Articular chondrocyte of knee joint (primary cell): ENCODE measurements at places on chromosomes 7 and 10. TPM values are rescaled to one million over a fixed set of nuclear protein-coding genes. Genes with fewer than 3 reads are reported as not detected.

Gene COL17A1
- 0.13 and 0.76 TPM in 2 replicates for total RNA-seq

Gene FOXI2
- total RNA-seq: not detected in 2 replicates

Gene ZNF727
- 2.9 and 3.0 TPM in 2 replicates for total RNA-seq

Gene SPDYE18
- total RNA-seq: 0.26 TPM in 1 of 2 replicates, not detected in the other

Gene ASB10
- not detected in 2 replicates for total RNA-seq

Gene NUTM2E
- 0.13 TPM in 1 of 2 replicates, not detected in the other for total RNA-seq

Gene ZPBP
- not detected in 2 replicates for total RNA-seq

Gene GNG11
- 11.5 and 15.2 TPM in 2 replicates for total RNA-seq

Gene BHLHA15
- 0.26 TPM in 1 of 2 replicates, not detected in the other for total RNA-seq

Gene ICA1
- total RNA-seq: 10.3 and 11.3 TPM in 2 replicates

Gene CYP3A7
- total RNA-seq: 0.32 TPM in 1 of 2 replicates, not detected in the other

Gene SOSTDC1
- not detected in 2 replicates for total RNA-seq

Gene SH2D4B
- not detected in 2 replicates for total RNA-seq

Gene GPNMB
- 190 and 218 TPM in 2 replicates for total RNA-seq

Gene TMEM270
- total RNA-seq: not detected in 2 replicates

Gene HK1
- total RNA-seq: 108 and 111 TPM in 2 replicates

Gene OR2A12
- under 0.01 TPM in 1 of 2 replicates, not detected in the other for total RNA-seq

Gene NPC1L1
- total RNA-seq: under 0.01 TPM in 1 of 2 replicates, not detected in the other

Gene NET1
- total RNA-seq: 40.5 and 51.0 TPM in 2 replicates

Gene UNCX
- total RNA-seq: not detected in 2 replicates

Gene KEL
- total RNA-seq: not detected in 2 replicates

Gene CLEC5A
- total RNA-seq: not detected in 2 replicates

Gene FRG2B
- total RNA-seq: not detected in 2 replicates
